Aorta (tissue), 5 donors: ENCODE measurements at places on chromosomes 11 and 22. TPM values are rescaled to one million over a fixed set of nuclear protein-coding genes. Genes with fewer than 3 reads are reported as not detected.

FOLR1 gene
- not detected for polyA plus RNA-seq

CABP4 gene
- polyA plus RNA-seq = 3.9 TPM

TEF gene
- 19.4 TPM for polyA plus RNA-seq

EMID1 gene
- 0.69 TPM for polyA plus RNA-seq

DNA sequence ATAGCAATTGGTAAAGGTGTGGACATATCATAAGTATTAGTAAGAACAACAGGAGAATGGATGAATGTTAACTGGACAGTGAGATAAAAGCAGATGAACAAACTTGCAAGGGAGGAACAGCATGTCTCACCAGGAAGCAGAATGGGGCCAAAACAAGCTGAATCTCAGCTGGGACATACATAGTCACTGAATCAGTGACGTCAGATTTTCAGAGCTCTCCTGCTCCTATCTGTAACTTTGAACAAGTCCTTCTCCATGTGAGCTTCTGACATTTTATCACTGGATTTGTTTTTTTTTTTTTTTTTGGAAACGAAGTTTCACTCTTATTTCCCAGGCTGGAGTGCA lies 118.7 kb downstream of the BBOX1 start:
- no peak overlapping the region for H3K27ac ChIP-seq
- no peaks in the 10 kb centered on the region for H3K4me1 ChIP-seq
- DNase-seq = no peak
- no peaks in the 10 kb centered on the region for H3K36me3 ChIP-seq

GRCh38 chr11:120186456-120186773 lies 24.4 kb upstream of the OAF start:
- H3K4me3 ChIP-seq = no peak overlapping the region
- no peaks in the 10 kb centered on the region for H3K36me3 ChIP-seq
- H3K27me3 ChIP-seq = no peaks in the 10 kb centered on the region
- no peak overlapping the region for H3K27ac ChIP-seq
- no peak for DNase-seq
- H3K4me1 ChIP-seq = no peaks in the 10 kb centered on the region

DNA sequence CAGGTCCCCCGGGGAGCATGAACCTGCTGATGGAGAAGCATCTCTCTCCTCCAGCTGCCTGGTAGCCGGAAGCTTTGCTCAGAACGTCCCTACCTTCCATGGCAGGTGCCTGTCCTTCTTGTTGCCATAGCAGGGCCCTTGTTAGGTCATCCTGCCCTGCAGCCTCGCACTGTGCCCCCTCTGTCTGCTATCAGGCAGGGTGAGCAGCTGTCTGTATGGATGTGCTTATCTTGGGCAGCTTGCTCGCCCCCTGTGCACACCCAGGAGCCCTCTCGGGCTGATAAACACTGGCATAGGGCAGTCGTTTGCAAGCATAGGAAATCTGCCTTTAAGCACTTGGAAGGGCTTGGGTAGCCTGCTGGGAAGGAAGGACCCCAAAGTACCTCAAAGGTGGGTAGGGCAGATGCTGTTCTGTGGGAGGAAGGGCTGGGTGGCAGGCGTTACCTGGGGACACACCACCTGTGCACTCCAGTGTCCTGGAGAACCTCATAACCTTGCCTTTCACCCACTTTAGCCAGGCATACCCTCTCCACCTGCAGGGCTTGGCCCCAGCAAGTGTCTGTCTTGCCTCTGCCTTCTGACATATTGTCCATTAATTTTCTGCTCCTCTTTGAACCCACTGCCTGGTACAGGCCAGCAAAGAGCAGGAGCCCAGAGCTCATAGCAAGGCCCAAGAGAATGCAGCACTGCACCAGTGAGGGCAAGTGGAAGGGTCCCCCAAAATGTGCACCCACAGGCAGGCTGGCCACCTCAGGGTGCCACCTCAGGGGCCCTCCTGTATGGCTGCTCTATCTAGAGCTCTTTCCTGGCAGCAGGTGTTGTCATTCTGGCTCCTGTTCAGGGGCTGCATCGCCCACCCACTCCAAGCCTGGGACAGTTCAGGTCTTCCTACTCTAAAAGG lies 8.0 kb upstream of the COMT start:
- no peak for DNase-seq
- no peaks in the 10 kb centered on the region for H3K36me3 ChIP-seq
- H3K27ac ChIP-seq = no peak overlapping the region
- no peaks in the 10 kb centered on the region for H3K4me1 ChIP-seq

DNA sequence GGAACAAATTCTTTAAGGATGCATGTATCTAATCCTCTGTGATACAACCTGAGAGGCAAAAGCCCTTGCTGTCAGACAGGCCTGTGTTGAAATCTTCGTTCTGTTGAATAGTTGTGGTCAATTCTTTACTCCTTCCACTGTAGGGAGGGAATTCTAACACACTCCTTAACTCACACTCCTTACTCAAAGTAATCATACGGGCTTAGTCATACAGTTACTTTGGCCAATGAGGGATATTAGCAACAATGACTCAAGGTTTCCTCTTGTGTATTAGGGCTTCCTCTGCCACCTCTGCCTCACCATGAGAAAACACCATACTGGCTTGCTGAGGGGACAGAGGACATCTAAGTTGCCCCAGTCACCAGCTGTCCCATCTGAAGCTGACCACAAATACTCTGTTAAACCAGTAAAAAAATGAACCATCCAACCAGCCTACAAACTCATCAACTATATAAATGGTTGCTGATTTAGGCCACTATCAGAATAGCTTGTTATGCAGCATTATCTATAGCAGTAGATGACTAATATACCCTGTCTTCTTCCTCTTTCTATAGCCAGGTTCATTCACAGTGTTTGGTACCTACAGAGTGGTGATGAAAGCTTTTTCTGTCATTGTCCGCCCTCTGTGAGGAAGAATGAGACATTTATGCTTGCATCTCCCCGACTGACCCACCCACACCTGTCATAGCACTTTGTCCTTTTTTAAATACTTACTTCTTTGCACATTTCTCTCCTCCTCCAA lies 322.8 kb upstream of the SYN3 start:
- H3K4me3 ChIP-seq = no peak overlapping the region
- no peak for DNase-seq
- H3K27me3 ChIP-seq = no peaks in the 10 kb centered on the region
- peaks cover 4% of the 10 kb centered on the region for H3K36me3 ChIP-seq
- H3K27ac ChIP-seq = no peak overlapping the region
- H3K4me1 ChIP-seq = no peaks in the 10 kb centered on the region

GRCh38 chr11:31628111-31628510 lies 118.5 kb downstream of the ELP4 start:
- H3K36me3 ChIP-seq = no peaks in the 10 kb centered on the region
- no peak overlapping the region for H3K4me3 ChIP-seq

DNA sequence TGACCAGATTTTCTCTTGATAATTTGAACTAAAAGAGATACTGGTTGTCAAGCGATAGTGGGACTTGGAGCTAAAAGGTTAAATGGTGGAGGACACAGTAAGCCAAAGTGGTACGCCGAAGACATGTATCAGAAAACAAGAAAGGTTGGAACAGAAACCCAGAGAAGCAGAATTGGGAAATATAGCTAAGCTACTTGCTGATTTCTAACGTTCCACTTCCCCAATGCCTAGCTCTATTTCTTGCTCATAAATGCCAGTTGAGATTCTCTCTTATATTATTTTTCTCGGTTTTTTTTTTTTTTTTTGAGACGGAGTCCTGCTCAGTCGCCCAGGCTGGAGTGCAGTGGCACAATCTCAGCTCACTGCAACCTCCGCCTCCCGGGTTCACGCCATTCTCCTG lies 12.7 kb downstream of the TMEM41B start:
- no peaks in the 10 kb centered on the region for H3K36me3 ChIP-seq
- H3K4me3 ChIP-seq = no peak overlapping the region
- H3K4me1 ChIP-seq = no peaks in the 10 kb centered on the region
- no peaks in the 10 kb centered on the region for H3K27me3 ChIP-seq
- H3K27ac ChIP-seq = no peak overlapping the region
- DNase-seq = no peak
